ENCODE measurements at places on chromosomes 2 and 18.

DNA sequence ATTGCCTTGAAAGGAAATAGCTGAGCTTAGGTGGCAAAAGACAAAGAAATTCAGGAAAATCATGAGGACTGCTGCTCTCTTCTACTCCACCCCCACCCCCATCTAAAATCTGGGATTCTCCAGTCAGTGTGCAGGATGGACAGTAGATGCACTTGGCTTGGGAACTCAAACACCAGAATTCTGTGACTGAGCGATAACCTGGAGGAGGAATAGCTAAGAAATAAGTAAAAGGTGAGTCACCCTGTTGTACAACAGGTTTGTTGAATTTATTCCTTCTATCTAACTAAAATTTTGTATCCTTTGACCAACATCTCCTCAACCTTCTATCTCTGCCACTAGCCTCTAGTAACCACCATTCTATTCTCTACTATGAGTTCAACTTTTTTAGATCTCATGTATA lies 1029.9 kb upstream of the ACVR2A start:
- no peak for DNase-seq

GRCh38 chr2:67321588-67321903 lies 75.6 kb upstream of the ETAA1 start:
- DNase-seq, result no peak

DNA sequence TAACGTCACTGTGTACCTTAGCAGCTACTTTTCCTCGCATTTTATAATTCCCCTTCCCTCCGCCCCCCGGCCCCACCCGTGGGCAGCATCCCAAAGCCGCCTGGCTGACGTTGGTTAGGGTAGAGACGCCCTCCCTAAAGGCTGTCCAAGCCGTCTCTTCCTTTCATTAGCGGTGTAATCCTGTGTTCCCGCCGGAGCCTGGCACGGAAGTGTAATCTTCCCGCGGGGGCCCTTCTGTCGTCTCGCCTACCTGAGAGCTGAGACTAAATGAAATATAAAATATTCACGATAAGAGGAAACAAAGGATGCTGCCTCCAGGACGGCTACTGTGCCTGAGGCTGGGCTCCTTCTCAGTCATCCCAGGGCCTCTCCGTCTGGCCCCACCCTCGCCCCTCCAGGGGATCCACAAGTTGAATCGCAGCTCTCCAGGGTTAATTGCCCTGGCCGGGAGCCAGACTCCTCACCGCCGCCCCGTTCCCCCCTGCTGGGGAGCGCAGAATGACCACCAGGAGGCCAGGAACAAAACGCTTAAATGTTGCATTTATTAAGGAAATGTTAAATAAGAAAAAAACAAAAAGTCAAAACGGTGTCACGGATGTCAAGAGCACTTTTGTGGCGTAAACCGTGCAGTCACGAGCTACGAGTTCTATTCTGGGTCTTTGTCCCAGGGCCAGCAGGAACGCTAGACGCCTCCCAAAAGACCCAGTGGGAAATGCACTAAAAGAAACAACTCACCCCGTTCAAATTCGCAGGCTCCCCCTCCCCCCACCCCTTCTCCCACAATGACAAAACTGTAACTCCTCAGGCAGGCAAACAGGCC lies 1.5 kb downstream of the RPRM start:
- no peak for DNase-seq

DNA sequence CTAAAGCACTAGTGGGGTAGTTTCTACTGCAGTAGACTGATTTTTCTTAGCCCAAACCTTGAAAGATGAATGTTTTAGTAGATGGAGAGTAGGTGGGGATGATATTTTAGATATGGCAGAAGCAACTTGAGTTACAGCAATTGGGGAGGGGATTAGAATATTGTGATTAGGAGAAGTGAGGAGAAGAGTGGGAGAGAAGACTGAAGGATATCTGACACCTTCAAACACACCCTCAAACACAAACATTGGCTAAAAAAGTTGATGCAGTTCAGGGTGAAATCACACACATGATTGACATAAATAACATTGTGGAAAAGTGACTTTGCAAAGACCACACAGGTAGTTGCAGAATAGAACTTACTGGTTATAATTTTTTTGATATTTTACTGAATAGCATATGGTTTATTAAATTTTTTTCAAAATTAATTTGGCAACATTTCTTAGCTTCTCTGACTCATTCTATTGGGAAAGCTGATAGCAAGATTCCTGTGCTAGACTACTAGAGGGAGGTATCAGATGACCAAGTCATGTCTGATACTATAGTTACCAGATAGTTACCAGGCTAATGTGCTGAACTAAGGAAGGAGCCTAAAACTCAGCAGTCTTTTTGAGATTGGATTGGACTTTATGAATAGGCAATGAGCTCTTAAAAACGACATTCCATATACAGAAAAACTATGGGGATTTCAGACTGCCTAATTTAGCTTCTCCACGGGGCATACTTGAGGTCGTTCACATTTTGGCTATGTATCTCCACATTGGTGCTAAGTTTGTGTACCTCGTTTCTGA lies 73.0 kb downstream of the ACTR3 start:
- DNase-seq, result no peak

DNA sequence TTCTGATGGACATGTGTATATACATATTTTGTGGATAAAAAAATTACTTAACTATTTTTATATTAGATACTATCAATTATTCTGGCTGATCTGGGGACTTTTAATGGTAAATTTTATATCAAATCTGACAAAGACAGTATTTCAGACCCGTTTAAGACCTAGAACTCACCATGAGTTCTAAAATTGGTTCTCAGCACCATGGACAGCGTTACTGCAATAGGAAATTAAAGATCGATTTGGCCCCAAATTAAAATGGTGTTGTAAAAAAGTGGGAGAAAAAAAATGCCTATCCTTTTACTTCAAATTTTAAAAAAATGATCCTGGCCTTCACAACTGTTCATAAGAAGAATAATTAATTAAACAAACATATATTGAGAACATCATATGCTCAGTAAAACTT lies 919 bp upstream of the SCN2A start:
- peak; percentile 16 for DNase-seq

- no peak for DNase-seq
These were observed 101.7 kb upstream of the ZNF521 start for GRCh38 chr18:25453556-25454269.

GRCh38 chr2:124986136-124986535 lies 961.0 kb downstream of the CNTNAP5 start:
- no peak for DNase-seq

DNA sequence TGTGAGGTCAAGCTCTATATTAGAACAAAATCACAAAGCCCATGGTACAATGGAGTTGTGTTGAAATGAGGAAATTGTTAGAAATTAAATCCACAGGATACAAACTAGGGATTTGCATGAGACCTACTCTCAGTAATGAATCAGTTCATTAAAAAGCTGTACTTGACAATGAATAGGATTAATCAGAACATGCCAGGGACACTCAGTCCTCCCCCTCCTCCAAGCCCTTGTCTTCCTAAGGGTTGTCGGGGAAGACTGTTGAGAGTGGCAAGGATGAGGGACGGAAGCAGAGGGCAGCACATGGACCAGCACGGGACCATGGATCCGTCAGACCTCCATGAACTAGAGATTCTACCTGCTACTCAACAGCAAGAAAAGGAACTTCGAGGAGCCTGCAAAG lies 39.8 kb downstream of the SPRED2 start:
- DNase-seq, result no peak

DNA sequence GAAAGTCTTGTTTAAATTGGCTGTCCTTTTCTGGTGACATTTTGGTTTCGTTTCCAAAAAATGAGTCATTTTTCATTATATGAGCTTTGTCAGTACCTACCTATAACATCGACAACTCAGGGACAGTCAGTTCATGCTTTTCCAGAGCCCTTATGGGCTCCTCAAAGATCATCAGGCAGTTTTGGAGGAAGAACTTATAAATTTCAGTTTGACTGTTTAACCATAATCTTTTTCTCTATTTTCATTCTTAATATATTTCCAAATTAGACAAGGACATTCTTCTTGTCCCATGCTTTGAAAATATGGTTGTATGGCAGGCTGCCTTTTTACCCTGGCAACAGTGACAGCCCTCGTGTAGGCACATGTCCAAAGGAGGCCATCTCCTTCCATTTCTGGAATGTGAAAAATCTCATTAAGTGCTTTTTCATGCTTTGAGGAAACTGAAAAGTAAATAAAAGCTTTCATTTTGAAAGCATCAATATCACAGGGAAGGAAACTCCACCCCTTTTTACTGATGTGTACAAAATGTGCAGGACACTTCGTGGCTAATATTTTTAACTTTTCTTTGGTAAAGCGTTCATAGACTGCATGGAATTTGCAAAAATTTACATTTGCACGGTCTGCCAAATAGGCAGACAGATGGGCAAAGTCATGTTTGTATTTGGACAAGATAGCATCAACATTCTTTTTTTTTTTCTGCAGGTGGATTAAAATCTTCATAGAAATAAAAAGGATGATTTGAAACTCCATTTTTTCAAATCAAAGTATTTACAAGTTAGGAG lies 7.2 kb upstream of the PROC start:
- no peak for DNase-seq
